Activated gamma-delta T cell treated with anti-CD3 and anti-CD28 coated beads, Interleukin-2, amount 50 U/mL, for 16 hours (primary cell): ENCODE measurements at places on chromosomes 16 and 17.

- no peak for DNase-seq
Measured at GRCh38 chr16:50252082-50252611, 14.2 kb upstream of the ADCY7 start.

DNA sequence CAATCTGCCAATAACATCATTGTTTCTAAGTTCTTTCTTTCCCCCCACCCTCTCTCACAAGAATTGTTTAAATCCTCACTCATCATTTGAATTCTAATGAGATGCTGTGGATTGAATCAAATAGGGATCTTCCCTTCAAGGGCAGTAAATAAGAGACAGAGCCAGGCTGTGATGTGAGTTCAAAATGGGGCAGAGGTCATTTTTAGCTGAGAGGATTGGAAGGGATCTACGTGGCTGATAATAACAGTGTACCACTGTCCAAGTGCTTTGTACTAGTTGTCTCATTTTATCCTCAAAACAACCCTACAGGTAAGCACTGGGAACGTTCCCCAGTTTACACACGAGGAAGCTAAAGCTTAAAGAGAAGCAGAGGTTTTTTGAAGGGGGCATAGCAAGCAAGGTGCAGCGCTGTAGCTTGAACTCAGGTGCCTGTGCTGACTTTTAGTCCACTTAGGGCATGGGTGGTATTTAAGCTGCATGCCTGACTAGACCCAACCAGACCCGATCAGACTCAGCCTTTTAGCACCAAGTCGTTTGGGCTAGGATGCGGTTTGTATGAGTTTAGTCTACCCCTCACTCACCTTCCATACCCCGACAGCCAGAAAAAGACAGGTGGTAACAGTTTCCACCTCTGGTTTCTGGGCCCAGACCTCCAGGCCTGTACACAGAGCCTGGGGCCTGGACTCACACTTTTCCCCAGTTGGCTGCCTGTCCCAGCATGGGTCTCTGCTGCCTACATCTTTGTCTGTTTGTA, 39.2 kb upstream of the CCR7 start:
- no peak for DNase-seq

- DNase-seq: no peak
Measured at GRCh38 chr16:88045820-88046303, 94.6 kb downstream of the BANP start.

DNA sequence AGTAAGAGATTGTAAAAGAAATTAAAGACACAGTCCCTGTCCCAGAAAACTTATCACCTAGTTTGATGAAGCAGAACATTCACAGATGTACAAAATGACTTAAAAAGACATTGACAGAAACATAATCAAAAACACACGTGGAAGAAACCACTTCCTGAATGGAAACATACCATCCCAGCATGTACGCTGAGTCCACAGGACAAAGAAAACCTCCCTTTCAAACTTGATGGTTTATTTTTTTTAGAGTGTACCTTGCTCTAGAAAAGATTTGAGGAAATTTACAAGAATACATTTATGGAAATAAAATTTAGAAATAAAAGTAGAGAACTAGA, 140.9 kb downstream of the PMP22 start:
- DNase-seq: no peak

DNA sequence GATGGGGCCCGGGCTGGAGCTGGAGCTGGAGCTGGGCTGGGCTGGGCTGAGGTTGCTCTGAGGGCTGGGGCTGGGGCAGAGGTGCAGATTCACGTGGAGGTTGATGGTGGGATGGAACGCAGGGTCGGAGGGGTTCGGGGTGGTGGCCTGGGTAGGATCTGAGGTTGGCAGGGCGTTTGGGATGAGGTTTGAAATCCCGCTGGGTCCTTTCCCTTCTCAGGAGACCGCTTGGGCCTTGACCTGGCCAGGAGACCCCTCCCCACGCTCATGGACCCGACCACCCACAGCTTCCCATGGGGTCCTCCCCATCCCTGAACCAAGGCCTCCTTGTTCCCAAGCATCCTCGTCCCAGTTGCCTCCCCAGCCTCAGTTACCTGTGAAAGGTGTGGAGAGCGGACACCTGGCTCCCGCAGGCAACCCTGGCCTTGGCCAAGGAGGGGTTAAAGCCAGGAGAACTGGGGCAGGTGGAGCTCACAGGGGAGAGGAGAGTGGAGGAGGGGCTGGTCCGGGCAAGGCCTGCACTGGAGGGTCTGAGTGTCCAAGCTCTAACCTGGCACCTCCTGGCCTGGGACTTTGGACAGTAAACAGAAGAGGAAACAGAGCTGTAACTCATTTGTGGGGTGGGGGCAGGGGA, at the start of gene ASGR2:
TSS of gene ASGR2 (minus strand) at position 582 of the 634 bp plus-strand sequence. CDS start 582 bp downstream, outside the sequence.
- DNase-seq: no peak

GRCh38 chr17:10745231-10745630, 15.4 kb upstream of the TMEM220 start:
- DNase-seq: no peak

DNA sequence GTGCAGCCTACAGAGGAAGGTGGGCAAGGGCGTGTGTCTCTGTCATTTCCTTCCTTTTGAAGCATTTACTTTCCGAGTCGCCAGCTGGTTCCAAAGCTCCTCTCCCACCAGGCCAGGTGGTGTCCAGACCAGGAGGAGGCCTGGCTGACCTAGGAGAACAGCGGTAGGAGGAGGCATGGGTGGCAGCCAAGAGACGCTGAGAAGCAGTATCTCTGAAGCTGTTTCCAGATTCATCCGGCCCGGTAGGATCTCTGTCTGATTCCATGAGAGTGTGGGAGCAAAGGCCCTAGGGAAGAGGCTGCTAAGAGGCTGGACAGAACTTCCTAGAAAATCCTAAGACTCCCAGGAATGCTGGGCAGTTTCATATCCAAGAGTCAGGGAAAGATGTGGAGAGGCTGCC, 20.3 kb downstream of the MEOX1 start:
- no peak for DNase-seq

DNA sequence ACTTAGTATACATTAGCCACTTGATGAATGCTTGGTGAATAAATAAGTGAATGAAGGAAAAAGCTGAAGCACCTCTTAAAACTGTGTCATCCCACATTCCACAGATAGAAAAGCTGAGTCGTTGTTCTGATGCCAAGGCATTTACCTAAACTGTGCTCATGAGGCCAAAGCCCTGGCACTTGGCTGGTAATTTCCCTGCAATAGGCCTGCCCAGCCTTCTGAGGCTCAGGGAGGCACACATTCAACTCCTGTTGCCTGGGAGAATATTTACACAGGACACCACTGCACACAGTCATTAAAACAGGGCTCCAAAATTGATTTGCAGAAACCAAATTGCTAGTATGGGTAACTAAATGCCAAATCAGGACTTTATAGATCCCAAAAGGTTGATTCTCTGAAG, 333.0 kb upstream of the C16orf82 start:
- no peak for DNase-seq

GRCh38 chr16:77833921-77834634, 45.7 kb downstream of the VAT1L start:
- DNase-seq: no peak

GRCh38 chr16:85286066-85286831, 174.0 kb upstream of the CIBAR2 start:
- DNase-seq: no peak

DNA sequence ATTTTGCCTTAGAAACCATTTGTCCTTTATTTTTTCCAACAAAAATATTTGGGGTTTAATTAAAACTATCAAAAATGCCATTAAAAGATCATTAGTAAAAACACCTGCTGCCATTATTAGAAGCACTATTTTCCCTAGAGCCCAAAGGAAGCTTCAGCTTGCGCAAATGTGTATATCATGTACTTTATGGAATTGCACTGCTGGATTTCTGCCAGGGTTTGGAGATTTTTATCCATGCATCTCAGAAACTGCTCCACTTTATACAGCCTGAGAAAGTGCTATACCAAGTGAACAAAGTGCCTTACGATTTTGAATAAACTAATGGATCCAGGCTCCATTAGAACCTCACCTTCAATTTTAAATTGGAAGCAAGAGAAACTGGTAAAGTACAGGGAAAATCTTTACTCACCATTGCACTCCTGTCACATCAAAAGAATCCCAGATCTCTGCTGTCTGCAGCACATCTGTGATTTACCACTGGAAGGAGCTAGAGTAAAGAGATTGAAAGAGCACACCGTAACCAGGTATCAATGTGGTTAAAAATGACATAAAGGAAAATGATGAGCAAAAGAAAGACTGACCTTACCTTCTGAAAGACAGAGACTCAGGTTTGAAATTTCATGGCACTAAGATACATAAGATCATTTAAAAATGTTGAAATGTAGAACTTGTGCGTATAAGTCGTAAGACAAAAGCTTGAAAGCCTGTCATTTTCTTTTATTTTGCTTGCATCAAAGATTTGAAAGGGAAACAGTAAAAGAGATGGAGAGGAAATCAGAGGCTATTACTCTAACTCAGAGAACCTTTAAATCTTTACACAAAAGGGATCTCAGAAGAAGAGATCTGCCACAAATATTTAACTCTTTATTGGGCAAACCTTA, 678.1 kb upstream of the GOT2 start:
- DNase-seq: no peak

DNA sequence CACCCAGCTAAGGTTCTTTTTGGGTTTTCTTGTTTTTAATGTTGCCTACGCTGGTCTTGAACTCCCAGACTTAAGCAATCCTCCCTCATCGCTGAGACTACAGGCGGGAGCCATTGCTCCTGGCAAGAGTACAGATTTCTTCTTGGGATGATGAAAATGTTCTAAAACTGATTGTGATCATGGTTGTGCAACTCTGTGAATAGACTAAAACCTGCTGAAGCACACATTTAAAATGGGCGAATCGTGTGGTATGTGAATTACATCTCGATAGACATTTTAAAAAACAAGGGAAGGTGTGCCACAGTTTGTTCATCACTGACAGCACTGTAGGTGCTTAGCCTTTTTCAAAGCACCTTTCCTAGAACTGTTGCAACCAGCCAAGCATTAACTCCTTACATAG, 48.8 kb upstream of the CDH3 start:
- DNase-seq: no peak

- no peak for DNase-seq
Measured at GRCh38 chr17:71516149-71516548, 604.7 kb upstream of the SOX9 start.

DNA sequence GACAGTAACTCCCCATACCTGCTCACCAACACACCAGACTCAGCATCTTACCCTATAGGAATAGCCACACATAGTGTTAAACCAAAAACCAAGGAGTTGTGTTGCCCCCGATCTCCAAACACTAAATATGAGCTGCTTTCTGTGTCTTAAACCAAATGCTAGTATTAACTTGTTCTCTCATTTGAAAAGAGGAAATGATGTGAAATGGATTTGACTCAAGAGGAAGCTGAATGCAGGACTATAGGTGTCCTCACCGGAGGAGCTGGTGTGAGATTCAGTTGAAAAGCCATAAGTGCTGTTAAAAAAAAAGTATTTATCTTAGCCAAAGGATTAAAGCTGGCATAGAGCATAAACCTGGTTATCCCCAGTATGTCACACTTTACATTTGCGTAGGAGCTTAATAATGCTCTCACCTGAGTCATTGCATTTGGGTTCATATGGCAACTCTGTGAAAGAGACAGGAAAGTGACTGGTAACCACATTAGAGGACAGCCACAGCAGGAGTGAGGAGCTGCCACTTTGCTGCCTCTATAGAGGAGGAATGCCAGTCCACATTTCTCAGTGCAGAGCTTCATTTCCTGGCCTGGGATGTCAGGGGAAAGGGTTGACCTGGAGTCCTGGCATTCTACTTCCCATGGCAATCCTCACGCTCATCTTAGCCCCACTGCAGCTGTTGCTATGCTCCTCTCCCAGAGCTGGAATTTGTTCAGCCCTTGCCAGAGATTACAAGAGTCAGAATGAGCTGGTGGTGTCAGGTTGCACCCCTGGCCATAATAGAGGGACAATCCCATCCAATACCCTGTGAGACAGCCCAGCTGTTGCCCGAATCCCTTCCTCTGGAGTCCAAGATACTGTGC, 143.3 kb upstream of the ANKFN1 start:
- no peak for DNase-seq

DNA sequence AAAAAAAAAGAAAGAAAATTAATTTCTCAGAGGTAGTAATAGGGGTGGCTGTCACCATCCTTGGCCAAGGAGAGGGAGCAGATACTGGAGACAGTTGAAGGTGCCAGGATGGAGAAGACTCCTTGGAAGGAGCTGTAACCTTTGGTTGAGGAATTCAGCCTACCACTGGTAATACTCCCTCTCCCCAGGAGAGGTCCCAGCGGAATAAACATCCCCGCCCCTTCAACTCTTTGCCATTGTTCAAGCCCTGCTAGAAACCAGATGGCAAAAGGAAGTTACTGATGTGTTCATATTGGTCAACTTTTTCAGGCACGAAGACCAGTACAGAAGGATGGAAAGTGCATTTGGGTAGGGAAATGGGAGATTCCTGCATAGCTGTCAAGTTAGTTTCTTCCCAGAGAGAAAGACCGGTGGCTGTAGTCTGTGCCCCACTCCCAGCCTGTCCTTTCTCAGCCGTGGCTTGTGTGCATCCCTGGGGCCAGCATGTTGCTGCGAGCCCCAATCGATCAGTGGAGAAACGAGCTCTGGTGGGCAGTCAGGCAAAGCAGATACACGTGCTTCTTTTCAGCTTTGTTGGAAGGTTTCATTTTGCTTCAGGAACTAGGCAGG, 612.1 kb downstream of the MAF start:
- no peak for DNase-seq

DNA sequence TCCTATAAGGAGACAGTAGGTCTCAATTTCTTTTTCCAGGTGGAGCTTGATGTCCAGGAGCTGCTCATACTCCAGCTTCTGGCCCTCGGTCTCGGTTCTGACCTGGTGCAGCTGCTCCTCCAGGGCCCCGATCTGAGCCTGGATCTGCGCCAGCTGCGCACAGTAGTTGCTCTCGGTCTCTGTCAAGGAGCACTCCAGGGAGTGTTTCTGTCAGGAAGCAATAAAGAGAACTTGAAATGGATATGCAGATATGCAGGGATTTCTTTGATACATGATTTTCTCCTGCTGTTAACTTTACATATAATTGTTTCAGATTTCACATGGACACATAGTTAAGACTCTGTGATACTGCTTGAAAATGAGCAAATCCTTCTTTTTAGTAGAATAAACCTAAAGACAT, 4.7 kb downstream of the KRT25 start:
- no peak for DNase-seq
